Eye (tissue), 1 donor: ENCODE measurements at places on chromosomes 6 and 20.
A peak's percentile ranks its signal among the peaks of the same experiment; 100 is the strongest.

- no peak for DNase-seq
These were observed 985 bp downstream of the ZBP1 start for GRCh38 chr20:57619051-57619831.

DNA sequence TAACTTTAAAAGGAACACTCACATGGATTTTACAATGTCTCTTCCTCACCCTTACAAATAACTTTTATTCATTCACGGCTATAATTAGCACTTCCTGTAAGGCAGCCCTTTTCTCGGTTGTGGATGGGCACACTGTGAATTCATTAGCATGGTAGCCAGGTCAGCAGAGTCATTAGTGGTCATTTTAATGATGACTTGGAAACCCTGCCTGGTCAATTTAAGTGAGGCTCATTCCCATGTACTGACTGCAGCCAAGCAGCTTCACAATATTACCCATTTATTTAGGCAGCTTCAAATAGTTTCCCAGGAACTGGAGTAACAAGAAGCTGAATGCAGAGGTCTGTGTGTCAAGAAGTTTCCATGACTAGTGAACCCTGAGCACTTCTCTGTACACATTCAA, 248.8 kb downstream of the KHDC1L start:
- DNase-seq = no peak

- DNase-seq = peak; percentile 90
These were observed 41.3 kb downstream of the SPDEF start for GRCh38 chr6:34514593-34515472.

- no peak for DNase-seq
These were observed 5.8 kb downstream of the ANGPT4 start for GRCh38 chr20:910132-910869.

DNA sequence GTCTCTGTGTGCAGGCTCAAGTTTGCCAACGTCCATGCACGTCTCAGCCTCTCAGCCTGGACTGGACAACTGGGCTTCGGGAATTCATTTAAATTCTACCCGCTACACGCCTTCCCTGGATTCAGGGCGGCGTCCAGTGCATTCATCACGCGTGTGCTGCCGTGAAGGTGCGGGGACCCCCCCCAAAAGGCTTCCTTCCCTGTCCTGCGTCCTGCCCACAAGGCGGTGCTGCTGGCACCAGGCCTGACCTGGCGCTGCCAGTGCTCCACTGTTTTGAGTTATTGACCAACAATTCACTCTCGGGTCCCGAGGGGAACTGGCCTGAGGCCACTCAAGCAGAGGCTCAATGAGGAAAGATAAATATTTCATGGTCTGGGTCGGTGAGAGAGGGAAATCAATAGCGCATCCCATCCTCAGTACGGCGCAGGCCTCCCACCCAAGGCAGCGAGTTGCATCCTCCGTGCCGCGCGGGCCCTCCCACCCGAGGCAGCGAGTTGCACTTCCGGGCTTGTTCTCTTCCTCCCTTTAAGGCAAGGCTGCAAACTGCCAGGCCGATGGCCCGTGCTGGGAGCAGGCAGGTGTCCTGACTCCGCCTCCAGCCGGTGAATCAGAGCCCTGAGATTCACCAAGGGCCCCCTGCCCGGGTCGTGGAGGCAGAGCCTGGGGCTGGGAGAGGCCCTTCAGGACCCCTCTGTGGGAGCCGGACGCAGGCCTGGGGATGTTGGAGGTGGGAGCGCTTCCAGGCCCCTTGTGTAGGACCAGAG, 22.8 kb upstream of the BHLHE23 start:
- peak; percentile 87 for DNase-seq

DNA sequence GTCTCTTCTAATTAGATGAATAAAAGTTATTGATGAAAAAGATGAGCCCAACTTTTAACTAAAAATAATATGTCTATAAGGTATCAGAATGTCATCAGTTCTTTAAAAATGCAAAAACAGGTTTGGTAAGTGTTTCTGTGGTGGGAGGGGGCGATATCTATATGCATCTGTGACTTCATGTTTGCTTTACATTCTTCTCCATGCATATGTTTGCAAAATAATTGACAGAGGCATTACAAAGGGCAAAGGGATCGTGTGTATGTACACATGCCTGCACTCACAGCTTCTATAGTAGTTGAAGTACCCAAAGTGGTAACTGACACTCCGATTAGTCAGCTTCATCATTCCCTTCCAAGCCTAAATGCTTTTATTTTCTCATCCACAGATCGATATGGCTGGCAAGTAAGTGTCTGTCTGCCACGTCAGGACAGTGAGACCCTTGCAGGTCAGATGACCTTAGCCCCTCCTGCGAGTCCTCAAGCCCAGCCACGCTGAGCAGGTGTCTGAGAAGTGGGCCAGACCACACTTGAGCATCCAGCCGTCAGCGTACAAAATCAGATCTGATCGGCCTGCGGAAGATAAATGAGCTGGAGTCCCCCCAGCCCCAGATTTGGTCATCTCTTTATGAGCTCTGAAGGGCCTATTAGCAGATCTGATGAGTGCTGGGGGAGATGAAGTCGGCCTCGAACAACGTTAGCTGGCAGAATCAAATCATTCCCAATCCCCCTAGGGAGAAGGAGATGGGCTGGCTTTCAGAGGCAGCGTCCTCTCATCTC, 369.1 kb downstream of the MAFB start:
- DNase-seq = peak; percentile 85

DNA sequence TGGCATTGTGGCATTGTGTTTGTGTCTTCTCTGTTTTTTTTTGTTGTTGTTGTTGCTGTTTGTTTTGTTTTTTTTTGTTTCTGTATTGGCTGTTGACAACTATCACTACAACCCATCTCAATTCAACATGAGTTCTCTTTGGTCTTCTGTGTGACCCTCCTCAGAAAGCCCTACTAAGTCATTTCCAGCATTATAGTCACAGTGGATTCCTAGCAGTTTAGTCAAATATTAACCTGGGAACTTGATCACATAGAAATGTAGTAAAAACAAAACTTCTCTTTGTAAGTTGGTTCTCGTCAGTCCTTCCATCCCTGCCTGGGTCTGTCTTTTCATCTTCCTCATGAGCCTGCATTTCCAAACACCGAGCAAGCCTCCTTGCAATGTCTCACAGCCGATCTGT, 16.8 kb downstream of the SLC17A2 start:
- DNase-seq = no peak

DNA sequence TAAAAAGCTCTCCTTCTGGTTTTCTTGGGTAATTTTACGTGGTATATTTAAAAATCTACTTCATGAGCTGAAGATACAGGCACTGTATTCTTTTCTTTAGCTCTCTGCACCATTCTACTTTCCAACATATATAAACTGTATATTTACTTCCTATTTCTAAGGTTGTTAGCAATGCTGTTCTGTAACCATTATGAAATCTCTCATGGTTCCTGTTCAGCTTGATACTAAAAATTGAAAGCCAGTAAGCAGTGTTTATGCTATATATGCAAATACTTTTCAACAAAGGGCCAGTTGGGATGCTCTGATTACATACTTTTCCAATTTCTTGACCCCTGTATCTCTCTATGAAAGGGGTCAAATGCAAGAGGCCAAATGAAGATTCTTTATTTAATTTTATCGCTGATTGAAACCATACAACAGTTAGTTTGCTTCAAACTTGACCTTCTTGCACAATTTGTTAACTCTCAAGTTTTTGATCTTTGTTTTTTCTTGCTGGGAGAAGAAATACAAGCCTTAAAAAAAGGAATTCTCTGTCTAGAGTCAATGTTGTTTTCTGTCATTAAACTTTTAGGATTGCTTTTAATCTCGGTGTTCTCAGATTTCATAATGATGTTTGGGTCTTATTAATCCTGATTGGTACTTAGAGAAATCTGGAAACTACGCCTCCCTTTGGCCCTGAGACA, 223.2 kb downstream of the PRL start:
- DNase-seq = no peak

- DNase-seq = no peak
These were observed 14.3 kb upstream of the NCOA3 start for GRCh38 chr20:47487175-47487917.

- DNase-seq = no peak
These were observed 730.8 kb downstream of the C6orf118 start for GRCh38 chr6:164578616-164579015.

GRCh38 chr6:14095437-14095836, 22.1 kb upstream of the CD83 start:
- no peak for DNase-seq

GRCh38 chr6:32271429-32271828, 47.6 kb upstream of the NOTCH4 start:
- no peak for DNase-seq

DNA sequence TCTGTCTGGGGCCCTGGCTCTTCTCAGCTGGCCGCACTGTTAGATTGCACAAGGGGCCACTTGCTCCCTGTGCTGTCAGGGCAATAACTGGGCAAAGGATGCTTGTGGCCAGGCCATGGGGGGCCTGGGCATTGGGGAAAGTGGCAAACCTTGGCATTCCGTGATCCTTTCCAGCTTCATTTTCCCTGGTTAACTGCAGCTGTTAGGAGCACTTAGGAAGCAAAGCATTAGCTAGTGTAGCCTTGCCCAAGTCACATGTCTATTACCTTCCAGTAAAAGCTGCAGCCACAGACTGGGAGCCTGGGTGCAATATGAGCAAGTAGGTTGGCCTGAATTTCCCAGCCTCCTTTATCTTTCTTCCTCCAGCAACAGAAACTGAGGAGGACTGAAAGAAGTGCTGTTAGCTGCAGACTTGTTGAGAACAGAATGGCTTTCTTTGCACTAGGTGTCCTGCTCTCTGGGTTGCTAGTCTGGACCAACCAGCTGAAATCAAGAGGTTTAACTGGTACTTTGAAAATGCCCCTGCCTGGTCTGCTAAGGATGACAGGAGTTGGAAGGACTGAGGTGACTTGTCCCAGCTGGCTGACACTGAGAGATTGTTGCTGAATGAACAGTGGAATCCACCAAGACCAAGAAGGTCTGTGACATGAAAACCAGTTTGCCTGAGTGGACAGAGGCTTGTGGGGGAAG, 312.3 kb upstream of the SUPT3H start:
- DNase-seq = no peak

- no peak for DNase-seq
These were observed 20.1 kb upstream of the HECA start for GRCh38 chr6:139114746-139115145.

DNA sequence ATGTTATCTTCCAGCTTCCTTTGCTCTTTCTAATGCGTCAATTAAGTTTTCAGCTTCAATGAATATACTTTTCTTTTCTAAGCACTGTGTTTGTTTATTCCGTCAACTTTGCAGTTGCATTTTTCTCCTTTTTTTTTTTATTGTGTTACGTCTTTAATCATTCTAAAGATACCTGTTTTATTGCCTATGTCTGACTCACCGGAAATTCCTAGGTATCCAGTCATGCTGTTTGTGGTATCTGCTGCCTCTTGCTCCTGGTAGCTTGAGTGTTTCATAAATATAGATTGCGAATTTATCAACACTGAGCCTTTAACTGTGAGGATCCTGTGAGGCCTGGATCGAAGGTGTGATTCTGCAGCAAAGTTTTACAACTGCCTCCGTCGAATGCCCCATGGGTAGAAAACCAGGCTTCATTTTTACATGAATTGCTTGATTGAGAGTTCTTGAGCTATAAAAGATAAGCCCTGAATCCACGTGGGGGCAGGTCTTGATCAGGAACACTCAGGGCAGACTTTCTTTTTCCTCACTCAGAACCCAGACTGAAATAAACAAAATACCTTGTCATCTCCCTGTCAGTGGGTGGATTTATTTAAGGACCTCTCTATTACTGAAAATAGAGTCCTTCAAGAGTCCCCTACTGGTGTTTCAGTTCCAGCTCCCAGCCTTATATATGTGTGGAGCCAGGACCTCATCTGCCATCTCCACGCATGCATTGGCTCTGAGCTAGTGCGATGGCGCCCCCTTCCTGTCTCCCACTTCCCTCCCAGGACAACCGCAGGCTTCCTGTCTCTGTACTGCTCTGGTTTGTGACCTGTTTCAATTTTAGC, 60.1 kb upstream of the LRRC1 start:
- no peak for DNase-seq

GRCh38 chr20:30816182-30816645, 441.2 kb upstream of the DEFB115 start:
- peak; percentile 6 for DNase-seq

DNA sequence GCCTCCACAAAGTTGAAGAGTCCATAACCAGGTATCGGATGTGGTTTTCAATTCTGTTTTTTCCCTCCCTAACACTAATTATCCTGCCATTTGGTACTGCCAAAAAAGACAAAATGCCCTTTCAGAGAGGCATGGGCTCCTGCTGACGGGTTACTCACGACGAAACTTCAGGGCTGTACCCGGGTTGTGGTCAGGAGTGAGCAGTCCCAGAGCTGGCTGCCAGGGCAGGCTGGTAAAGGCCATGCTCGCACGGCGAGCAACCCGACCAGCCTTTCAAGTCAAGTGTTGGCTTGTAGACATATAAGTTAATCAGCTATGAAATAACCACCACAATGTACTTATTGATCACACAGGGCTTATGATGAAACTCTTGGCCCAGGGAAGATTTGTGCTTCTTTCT, 152.5 kb downstream of the FOXC1 start:
- DNase-seq = no peak

- DNase-seq = no peak
These were observed 143.0 kb downstream of the TTLL2 start for GRCh38 chr6:167467793-167468431.

GRCh38 chr6:56525974-56526789, 116.5 kb downstream of the DST start:
- DNase-seq = peak; percentile 66

- no peak for DNase-seq
These were observed 426.6 kb upstream of the PLCB4 start for GRCh38 chr20:8642247-8642646.

DNA sequence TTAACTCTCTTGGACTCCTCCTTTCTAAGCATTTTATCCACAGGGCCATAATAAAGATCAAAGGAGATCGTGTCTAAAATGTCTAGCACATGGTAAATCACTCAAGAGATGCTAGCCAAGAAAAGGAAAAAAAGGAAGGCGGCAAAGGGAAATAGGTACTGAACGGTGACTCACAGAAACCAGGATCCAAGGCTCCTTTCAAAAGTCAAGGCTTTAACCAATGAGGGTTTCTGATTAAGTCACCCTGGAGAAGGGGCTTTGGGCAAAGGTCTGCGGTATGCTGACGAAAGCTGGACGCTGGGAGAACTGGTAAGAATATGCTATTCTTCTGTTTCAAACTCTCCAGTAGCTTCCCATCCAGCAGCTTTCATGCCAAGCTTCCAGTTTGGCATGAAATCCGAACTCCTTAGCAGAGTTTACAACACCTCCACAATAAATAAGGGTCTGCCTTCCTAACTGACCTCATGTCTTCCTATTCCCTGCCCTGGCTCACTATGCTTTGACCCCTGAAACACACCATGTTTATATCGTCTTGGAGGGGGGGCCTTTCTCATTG, 1.0 kb downstream of the TOMM34 start:
- no peak for DNase-seq

GRCh38 chr20:5703681-5704101, 46.5 kb upstream of the SHLD1 start:
- peak; percentile 18 for DNase-seq

GRCh38 chr6:42030585-42031506, 19.5 kb upstream of the TAF8 start:
- peak; percentile 67 for DNase-seq

DNA sequence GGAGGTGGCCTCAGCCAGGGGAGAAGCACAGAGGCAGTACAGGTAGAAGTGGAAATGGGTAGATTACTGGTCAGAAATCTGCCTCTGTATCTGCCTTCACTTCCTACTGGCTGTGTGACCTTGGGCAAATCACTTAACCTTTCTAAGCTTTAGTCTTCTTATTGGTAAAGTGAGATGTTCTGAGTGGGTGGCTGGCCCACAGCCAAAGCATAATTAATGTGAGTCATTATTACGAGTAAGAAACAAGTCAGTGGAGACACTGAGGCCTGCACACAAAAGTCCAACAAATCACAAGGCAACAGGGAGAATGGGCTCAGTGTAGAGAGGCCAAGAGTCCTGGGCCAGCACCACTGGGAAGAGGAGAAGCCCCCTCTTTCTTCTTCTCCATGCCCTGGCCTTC, 39.1 kb downstream of the NRN1 start:
- DNase-seq = no peak
